Cardiac fibroblast (primary cell): ENCODE measurements at places on chromosomes 12 and 14.

DNA sequence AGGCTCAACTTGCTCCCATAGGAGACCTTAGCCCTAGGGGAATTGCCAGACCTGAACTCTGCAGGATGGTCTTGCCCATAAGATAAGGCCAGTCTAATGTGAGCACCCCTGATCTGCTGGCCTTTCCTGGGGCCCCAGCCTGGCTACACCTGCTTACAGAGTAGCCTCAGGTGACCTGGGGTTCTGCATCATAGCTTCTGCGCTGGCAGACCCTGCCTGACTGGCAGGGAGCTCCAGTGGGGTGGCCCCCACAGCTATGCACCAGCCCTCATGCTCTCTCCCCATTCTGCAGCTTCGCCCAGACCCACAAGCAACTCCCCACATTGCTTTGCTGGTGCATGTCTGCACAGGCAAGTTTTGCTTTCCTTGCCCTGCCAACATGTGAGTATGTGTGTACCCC, 371.3 kb upstream of the CLEC14A start:
- no peak for DNase-seq

- no peak for DNase-seq
These were observed 24.0 kb downstream of the TTC9 start for GRCh38 chr14:70665448-70666360.

GRCh38 chr14:29521526-29522137, 406.0 kb downstream of the PRKD1 start:
- peak; percentile 52 for DNase-seq

- no peak for DNase-seq
These were observed 29.6 kb downstream of the BEGAIN start for GRCh38 chr14:100557658-100558057.

- DNase-seq: no peak
These were observed 51.8 kb downstream of the OTOGL start for GRCh38 chr12:80151131-80151530.

- DNase-seq: no peak
These were observed at the start of gene SP7 for GRCh38 chr12:53336181-53336681. Gene SP7 (minus strand): TSS chr12:53336354. CDS start chr12:53335646, 708 bp downstream.

DNA sequence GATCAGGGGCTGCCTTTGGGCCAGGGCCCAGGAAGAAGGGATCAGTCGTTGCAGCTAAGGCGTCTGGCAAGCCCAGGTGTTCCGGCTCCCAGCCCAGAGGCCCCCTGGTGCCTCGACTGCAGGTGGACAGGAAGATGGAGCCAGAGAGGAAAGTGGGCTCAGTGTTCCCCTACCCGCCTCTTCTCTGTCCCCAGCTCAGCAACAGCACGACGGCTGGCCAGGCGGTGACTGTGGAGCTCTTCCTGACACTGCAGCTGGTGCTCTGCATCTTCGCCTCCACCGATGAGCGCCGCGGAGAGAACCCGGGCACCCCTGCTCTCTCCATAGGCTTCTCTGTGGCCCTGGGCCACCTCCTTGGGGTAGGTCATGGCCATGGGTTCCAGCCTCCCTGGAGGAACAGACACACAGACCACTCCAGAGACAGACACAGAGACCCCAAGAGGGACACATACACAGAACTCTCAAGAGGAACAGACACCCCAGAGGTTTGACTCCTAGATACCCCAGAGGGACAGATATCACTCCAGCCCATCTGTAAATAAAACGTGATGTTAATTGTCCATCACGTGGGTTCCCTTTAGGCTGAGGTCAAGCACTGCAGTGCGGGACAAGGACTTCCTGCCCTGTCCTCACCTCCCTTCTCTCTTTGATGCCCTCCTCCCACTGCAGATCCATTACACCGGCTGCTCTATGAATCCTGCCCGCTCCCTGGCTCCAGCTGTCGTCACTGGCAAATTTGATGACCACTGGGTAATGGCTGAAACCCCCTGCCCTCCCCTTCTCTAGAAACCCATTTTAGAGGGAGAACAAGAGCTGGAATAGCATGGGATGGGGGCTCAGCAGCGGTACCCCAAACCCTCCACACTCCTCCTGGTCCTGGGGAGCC, 3.7 kb downstream of the AQP2 start:
- no peak for DNase-seq

DNA sequence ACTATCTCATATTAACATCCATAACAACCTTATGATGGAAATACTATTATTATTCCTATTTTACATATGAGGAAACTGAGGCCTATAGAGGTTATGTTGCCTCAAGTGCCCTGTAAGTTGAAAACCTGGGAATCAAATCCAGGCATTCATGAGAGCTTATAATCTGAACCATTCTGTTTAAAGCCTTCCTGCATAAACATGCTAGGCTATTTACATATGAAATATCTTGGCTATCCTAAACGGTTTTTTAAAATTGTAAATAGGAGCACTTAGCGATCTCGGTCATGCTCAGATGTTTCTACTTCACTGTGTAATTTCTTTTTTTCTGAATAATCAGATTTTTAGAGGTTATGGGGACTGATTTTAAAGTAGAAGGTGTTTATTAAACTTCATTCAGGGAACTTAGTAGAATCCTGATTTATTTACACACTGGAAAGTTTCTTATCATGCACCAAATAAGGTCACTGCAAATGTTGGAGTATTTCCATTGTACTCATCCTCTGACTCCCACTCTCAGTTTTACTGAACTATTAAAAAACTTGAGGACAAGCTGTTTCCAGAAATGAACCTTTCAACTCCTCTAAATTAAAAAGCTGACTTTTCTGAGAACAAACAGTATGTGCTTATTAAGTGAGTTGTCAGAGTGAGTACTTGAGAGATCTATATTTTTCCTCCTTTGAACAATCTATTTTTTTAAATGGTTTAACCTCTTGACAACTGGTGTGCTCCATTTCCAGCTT, 141.7 kb downstream of the PIK3C2G start:
- no peak for DNase-seq
